ENCODE measurements at places on chromosomes 3 and 15.

- DNase-seq = no peak
Observed at GRCh38 chr3:124092811-124093210, 100.9 kb upstream of the ROPN1 start.

GRCh38 chr3:4512895-4513616 lies 19.9 kb downstream of the ITPR1 start:
- no peak for DNase-seq

DNA sequence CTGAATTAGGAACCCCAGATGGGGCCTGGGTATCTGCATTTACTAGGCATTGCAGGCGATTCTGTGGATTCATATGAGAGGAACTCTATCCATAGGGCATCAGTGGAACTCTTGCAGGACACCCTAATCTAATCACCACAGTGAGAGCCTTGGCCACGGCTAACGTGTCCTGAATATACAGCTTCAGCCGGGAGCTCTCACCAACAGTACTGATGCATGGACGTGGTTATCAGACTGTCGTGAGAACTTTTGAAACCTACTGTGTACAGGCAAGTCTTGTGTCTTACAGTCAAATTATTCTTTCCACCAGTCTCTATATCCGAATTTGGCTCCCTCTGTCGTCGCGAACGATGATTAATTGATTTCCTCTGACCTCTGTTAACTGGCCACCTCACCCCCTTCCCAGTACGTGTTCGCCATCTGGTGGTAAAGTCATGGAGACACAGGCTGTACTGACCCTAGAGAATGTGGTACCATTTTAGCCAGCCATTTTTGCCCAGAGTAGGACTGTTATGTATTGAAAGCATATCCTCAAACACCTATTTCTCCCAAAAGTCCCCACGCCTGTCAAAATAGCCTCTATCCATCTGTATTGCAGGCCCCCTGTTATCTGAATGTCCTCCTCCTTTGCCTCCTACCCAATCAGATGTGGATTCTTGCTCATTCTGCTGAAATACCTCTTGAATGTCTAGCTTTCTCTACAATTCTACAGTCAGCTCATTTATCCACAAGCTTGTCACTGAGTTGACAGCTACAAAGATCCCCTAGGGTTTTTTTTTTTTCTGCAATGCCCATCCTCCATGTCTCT lies 39.7 kb downstream of the GLDN start:
- peak; percentile 77 for DNase-seq

GRCh38 chr3:50396502-50396901 lies 37.2 kb upstream of the TMEM115 start:
- DNase-seq = no peak

DNA sequence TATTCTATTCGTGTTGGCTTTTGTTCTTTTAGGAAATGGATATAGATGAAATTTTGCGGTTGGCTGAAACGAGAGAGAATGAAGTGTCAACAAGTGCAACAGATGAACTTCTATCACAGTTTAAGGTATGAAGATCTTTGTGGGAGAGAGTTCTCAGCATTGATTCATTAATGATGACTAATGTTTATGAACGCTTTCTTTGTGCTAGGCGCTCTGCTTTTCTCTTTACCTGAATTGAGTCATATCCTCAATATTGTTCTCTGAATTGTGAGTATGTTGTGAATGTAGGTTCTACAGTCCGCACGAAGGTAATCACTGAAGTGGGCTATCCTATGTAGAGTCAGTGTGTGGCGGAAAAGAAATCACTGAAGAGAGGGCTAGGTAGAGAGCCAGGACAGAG lies 81.2 kb downstream of the CHD2 start:
- no peak for DNase-seq

DNA sequence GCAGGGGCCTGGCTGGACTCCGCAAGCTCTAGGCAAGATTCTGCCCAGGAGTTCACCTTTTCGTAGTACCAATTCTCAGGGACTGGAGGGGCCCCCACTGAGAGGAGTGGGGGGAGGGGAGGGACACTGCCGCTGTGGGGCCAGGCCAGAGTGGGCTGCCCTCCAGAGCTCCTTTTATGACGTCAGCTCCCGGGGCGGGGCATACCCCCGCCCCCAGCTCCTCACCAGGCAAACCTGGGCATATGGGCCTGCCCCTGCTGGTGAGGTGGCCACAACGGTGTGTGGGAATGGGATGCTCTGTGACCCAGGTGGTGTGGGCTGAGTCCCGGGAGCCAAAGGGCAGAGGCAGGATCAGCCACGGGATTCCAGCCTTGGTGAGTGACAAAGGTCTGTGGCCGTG lies 3.3 kb downstream of the DNAJB8 start:
- no peak for DNase-seq

GRCh38 chr3:72629191-72629631 lies 219.0 kb downstream of the SHQ1 start:
- no peak for DNase-seq

GRCh38 chr15:34049112-34049511 lies 10.1 kb upstream of the AVEN start:
- DNase-seq = peak; percentile 90

DNA sequence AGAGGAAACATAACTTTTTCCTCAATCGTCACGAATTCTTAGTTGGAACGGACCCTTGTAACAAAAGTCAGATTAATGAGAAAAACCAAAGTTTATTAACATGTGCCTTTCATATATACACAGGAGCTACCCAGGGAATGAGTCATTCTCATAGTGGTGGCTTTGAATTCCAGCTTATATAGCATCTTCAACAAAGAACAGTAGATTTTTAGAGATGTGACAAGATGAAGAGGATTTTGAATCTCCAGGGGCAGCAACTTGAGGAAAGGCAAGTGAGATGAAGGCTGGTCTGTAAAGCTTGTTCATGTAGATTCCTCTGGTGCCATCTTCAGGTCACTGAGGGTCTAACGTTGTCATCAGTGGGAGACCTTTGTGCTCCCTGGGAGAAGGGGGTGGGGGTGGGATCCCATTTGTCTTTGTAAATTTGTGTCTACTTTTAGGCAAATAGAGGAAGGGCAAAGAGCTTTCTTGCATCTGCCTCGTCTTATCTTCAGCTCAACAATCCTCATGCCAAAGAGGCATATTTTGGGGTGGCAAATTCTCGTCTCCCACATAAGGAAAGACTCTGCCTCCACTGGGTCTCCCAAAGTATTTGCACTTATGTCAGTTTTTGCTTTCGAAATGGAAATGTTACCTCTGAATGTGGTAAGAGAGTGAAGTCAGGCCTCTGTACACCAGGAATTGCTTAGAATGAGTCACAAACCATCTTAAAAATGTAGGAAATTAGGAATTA lies 29.5 kb downstream of the CLEC3B start:
- peak; percentile 85 for DNase-seq

DNA sequence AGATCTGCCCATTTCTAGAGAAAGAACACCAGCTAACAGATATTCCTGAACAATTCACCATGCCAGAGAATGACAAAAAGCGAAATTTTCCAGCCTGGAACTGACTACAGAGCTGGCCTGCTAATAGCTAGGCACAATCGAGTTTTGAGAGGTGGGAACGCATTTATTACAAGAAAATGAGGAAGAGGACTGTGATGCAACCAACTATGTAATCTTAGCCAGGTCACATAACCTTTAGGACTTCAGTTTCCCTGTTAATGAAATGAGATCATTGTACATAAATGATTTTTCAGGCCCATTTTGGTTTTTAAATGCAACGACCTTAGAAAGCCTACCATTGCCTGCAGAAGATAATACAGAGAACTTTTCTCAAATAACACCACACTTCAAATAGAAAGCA lies 72.1 kb upstream of the SETMAR start:
- DNase-seq = no peak

DNA sequence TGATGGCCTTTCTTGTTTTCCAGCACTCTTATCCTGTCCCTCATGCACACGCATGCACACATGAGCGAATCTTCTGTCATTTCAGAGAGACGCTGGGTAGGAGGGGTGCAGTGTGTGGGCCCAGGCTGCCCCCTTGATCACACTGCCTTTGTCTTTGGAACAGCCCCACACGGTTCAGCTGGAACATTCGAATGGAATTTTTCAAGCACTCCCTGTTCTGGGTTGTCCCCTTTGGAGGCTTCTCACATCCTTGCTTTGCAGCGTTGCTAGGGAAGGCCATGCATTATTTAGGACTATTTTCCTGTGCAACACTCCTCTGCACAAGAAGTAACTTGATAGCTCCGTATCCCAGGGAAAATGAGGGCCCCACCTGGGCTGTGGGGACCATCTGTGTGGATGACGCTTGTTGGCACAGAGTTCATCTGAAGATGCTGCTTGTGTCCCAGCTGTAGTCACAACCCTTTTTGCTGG lies 78.4 kb downstream of the SPSB4 start:
- no peak for DNase-seq

DNA sequence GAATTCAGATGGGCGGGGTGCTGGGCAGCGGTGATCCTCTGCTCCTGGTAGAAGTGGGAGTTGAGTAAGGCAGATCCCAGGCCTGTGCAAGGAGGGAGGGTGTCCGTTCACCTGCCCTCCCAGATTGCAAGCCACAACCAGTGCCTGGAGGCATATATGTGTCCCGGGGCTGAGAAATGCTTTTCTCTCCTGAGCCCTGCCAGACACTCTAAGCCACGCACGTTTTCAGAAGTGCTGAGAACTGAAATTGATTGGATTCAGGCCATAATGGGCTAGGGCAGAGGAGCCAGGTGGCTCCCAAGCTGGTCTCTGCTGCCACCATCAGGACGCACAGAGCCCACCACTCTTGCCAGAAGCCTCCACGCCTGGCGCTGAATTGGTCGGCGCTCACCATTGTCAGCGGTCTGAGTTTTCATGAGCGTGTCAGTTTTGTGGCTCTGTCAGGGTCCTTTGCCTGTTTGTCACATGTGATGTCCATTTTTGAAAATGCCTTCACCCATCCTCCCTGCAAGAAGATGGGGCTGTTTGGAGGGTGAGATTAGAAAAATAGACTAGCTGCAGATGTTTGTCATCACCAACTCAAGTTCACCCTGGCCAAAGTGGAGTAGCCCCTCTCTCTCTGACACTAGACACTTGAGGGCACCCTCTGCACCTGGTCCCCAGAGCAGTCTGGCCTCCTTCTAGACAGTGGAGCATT lies 15.4 kb upstream of the BFSP2 start:
- DNase-seq = peak; percentile 46

GRCh38 chr3:170605490-170605889 lies 19.6 kb upstream of the SLC7A14 start:
- no peak for DNase-seq

DNA sequence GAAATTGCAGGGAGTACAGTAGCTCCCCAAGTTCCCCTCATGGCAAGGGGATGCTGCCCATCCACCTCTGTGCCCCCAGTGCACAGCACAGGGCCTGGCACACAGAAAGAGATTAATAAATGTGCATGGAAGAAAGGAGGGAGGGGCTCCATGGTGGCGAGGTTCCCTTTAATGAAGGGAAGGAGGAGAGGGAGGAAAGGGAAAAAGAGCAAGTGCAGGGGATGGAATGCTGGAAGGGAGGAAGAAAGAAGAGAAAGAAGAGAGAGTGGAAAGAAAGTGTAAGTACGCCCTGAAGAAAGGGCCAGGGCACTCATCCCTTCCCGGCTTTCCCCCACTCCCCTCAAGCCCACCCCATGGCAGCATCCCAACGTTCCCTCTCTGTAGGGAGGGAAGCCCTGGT lies 1.5 kb upstream of the VIPR1 start:
- DNase-seq = no peak

- DNase-seq = no peak
Observed at GRCh38 chr3:136135039-136135802, 60.9 kb downstream of the MSL2 start.

- DNase-seq = no peak
Observed at GRCh38 chr3:39716849-39717248, 92.6 kb upstream of the MYRIP start.

GRCh38 chr3:187025254-187025655 lies 94.9 kb downstream of the ST6GAL1 start:
- DNase-seq = no peak

GRCh38 chr15:85726454-85726853 lies 68.3 kb downstream of the KLHL25 start:
- peak; percentile 33 for DNase-seq

DNA sequence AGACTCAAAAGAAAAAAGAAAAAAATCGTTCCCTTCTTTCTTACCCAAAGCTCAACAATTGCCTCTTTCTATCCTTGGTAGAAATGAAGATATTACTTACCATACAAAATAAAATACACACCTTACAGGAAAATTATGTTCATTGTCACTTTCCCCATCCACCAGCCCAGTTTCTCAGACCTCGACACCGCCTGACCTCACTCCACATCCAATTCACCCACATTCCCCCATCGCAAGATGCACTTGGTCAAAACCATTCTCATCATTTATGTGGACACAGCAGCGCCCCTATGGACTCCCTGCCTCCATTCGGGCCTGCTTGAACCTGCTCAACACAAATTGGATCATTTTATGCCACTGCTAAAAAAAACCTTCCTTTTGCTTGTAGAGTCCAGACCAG lies 7.0 kb downstream of the ANPEP start:
- DNase-seq = no peak

GRCh38 chr3:7565574-7565973 lies 704.7 kb downstream of the GRM7 start:
- DNase-seq = no peak

DNA sequence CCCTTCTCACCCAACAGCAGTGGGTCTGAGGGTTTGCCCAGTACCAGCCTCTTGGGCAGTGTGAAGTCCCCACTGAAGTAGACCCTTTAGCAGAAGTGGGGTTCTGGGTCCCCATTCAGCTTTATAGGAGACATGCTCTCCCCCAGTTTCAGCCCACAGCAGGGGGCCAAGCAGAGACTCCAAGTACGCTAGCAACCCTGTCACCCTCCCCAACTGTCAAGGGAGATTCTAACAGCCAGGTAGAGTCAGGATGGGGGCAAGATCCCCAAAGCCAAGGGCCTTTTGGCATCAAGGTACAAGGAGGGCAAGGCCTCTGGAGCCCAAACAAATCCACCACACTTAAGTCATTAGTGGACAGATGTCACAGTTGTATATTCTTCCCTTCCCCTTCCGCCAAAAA lies 1.8 kb downstream of the RBPMS2 start:
- no peak for DNase-seq

- DNase-seq = peak; percentile 46
Observed at GRCh38 chr3:18061737-18062656, 319.6 kb upstream of the TBC1D5 start.

DNA sequence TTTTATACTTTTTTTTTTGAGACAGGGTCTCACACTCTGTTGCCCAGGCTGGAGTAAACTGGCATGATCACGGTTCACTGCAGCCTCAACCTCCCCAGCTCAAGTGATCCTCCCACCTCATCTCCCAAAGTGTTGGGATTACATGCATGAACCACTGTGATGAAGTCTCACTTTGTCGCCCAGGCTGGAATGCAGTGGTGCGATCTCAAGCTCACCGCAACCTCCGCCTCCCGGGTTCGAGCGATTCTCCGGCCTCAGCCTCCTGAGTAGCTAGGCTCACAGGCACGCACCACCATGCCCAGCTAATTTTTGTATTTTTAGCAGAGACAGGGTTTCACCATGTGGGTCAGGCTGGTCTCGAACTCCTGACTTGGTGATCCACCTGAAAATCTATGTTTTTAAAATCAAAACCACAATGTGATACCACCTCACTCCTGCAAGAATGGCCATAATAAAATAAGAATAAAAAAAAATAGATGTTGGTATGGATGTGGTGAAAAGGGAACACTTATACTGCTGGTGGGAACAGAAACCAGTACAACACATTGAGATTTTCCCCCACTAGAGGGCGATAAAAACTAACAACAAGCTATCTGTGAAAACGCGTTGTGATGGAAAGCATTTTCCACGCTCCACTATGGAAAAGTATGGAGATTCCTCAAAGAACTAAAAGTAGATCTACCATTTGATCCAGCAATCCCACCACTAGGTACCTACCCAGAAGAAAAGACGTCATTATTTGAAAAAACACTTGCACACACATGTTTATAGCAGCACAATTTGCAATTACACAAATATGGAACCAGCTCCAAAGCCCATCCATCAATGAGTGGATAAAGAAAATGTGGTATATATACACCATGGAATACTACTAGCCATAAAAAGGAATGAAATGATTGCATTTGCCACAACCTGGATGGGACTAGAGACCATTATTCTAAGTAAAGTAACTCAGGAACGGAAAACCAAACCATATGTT lies 26.8 kb upstream of the OCA2 start:
- peak; percentile 59 for DNase-seq

Measured in LHCN-M2 (cell line).